ENCODE measurements at places on chromosomes 2 and 18. TPM values are rescaled to one million over a fixed set of nuclear protein-coding genes. Genes with fewer than 3 reads are reported as not detected.

Gene NEU2
- not detected for total RNA-seq

Gene CHST9
- total RNA-seq = not detected

Gene DSG3
- total RNA-seq = 0.16 TPM

Gene USP34
- total RNA-seq = 130 TPM

Gene EFHD1
- total RNA-seq = 0.45 TPM

Gene SLC9A4
- not detected for total RNA-seq

Gene IL36G
- total RNA-seq = not detected

Gene ITM2C
- 26.5 TPM for total RNA-seq

Gene NOL4
- not detected for total RNA-seq

Gene TMEFF2
- 4.7 TPM for total RNA-seq

DNA sequence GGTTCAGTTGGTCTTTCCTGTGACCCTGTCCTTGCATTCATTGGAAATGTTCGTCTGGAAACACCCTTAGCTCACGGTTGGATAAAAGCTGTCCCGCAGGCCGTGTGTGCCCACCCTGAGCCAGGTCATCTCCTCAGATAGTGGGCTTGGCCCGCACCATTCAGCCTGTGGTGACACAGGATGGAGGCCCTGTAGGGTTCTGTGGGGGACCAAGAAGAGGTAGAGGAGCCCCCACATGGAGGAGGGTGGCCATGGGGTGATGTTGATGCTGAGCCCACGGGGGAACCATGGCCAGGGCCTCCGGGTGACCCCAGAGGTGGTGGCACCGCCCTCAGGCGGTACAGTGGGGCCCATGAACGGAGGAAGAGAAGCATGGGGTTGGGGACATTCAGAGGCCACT is 62.7 kb downstream of the ASAP2 start:
- DNase-seq = no peak

DNA sequence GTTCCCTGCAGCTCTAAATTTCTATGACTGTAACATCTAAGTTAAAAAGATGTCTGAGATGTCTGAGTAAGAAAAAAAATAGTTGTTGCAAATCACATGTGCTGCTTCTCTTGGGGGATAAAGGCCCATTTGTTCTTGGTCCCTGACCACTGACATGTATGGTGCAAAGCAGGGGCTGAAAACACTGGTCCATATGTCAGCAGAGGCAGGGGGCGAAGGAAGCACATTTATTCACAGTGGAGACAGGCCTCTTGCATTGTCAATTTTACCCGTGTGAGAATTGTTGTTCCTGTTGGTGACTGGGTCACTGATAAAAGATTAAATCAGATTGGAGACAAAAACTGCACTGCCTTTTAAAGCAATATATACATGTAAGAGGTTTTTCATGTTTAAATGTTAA is 38.8 kb downstream of the PRKCE start:
- no peak for DNase-seq

DNA sequence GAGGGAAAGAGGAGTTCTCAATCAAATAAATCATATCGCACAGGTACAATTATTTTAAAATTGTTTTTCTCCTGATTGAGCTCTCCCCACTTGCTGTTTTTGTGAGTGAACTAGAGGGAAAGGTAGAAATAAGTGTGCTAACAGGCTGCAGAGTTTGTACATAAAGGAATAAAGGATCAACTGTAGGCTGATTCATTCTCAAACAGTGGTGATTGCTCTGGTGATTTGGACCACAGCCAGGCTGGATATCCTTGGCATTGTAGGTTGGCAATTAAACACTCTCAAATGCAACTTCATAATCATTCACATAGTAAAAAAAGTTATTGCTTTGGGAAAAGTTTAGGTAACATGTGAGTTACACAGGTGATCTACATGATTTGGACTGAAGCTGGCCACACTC is 29.8 kb downstream of the LRP1B start:
- no peak for DNase-seq

DNA sequence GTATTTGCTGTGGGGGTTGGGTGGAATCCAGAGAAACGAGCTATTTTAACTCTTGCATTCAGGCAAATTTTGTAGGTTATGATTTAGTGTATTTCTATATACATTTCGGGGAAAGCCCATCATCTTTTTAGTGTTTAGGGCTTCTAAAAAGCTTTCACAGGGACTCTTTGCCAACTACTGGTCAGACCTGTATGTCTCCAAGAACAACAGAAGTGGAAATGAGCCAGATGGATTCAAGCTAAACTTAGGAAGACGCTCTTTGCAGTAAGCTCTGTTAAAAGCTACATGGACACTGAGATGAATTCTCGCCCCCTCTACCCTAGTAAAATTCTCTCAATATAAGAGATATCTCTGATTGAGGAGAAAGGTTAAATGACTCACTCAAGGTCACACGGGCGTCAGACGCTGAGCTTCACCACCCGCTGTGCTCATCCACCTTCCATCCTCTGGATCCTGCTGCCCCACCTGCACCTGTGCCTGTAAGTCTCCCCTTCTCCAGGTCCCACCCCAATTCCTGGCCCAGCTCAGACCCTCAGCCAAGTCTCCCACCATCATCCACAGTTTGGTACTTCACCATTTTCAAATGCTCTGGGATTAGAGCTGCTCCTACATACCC is 85.6 kb downstream of the MARCHF4 start:
- DNase-seq = peak; percentile 56

- peak; percentile 48 for DNase-seq
These were observed 19.6 kb upstream of the DNAH7 start for GRCh38 chr2:196088203-196088602.

DNA sequence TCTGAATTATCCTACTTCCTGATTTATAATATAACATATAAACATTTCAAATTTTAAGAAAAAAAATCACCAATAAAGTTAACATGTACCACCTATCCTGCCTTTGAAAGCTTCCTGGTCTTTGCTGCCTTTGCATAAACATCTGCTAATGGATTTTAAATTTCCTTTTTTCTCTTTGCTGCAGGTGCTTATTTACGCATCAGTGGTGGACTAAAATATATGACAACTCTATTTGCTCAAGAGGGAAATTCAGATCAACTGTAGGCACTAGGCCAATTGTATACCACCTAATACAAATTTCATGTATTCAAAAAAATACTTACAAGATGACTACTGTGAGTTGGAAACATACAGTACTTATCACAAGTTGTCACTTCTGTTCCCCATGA is 57.2 kb downstream of the RAD51AP2 start:
- no peak for DNase-seq

GRCh38 chr2:69827796-69828540 is 1.5 kb upstream of the GMCL1 start:
- peak; percentile 52 for DNase-seq

GRCh38 chr18:36025025-36025424 is 42.3 kb downstream of the RPRD1A start:
- peak; percentile 67 for DNase-seq

GRCh38 chr2:241822264-241822623 is 13.3 kb downstream of the NEU4 start:
- DNase-seq = no peak

GRCh38 chr2:231321556-231322334 is 73.8 kb upstream of the B3GNT7 start:
- DNase-seq = no peak

- no peak for DNase-seq
These were observed 694.7 kb downstream of the ARHGAP15 start for GRCh38 chr2:143823876-143824275.

DNA sequence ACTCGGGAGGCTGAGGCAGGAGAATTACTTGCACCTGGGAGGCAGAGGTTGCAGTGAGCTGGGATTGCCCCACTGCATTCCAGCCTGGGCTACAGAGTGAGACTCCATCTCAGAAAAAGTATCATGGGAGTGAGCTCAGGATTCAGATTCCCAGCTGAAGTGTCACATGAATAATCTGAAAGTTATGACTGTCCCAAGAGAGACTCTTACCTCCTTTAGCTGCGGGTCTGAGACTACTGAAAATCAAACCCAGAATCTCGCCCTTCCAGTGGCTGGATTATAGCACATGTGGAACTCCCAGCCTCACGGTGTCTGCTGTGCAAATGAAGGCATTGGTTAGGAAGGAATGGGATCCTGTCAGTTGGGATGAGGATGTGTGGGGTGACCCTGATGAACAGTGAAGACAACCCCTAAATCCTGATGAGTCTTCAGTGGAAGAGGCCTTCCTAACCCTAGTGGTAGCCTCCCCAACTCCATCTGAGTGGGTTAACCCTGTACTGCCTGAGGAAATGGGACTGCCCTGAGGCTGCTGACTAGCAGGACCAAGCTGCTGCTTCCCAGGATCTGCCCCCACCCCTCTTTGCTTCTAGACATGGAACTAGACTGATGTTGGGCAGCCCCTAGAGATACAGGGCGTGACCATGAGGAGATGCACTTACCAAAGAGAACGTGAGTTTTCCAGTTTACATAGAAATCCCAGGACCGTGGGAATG is 16.5 kb downstream of the BOK start:
- DNase-seq = no peak

- DNase-seq = no peak
These were observed 1.5 kb downstream of the TET3 start for GRCh38 chr2:73986085-73986681.

DNA sequence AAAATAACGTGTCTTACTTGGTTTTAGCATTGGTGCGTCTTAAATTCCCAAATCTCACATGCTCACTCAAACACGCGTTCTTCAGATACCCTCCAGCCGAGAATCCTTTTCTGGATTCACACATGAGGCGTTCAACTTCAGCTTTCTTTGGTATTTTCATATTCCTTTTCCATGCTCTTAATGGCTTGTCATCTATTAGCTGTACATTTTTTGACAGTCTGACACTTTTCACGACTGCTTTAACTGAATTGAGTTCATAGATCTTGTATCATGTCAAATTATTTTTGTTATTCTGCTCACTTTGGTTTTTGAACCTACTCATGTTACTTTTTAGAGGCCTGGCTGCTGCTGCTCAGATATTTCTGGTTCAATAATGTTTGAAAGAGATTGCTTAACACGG is 59.0 kb downstream of the INPP5D start:
- DNase-seq = no peak

GRCh38 chr2:21559351-21559750 is 435.6 kb downstream of the TDRD15 start:
- no peak for DNase-seq

GRCh38 chr2:54206596-54206995 is 49.4 kb downstream of the TSPYL6 start:
- peak; percentile 77 for DNase-seq

DNA sequence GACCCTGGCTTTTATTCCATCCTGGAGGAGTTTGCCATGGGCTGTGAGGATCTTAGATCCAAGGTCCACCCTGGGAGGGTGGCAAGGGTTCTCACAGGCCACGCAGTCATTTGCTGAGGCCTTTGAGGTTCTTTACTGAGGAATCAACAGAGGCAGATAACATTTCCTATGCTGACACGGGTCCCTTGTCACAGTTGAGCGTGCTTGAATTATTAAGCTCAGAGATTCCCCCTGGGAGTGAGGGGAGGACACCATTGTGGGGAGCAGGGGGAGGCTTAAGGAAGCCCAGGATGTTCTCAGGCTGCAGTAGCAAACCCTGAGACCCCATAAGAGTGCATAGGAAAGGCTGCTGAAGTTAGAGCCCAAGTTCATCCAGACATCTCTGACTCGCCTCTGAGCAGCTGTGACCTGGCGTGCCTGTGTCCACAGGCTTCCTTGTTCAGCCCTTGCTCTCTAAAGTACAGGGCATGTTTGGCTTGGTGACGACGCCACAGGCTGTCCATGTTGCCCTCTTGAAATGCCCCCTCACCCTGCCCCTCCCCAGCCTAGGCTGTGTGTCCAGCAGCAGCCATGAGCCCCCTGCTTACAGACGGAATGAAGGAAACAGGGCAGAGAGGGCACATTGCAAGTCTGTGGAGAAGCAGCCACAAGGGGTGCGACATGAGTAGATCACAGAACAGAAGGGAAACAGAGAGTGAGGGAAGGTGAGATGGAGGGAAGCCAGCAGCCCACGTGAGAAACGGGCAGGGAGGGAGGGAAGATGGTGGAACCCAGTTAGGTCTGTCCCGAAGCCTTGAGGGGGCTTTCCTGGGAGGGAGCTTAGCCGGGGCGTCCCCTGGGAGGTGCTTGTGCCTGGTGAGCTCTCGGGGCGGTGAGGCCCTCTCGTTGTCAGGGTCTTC is 34.0 kb downstream of the NAPG start:
- DNase-seq = no peak

DNA sequence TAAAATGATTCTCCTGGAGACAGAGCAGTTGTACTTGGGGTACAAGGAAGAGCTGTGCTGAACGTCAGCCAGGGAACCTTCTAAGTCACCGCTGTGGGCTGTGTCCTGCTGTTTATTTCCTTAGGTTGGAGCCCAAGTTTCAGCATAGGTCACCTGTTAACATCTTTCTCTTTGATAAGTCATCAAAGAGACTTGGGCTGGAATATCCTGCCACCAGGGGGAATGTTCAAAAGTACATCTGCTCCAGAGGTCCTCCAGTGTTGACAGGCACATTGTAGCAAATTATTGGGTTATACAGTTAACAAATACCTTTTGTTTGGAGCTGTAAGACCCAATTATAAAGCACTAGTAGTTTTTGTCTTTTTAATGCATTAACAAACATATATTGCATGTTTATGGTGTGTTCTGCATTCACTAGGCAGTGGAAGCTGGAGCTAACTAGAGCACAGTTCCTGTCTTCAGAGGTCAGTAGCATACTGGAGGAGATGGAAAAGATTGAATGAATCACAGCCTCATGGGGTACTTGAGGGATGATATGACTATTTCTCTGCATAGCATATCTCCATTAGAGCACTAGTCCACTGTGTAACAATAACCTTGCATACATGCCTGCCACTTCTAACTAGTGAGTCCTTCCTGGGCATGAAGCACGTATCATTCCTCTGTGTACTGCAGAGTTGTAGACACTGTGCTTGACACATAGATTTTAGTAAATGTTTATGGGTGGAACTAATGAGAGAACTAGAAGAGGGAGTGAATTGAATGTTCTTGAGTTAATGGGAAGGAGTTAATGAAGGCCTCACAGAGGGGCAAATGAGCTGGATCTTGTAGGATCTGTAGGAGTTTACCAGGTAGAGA is 182.1 kb downstream of the AGAP1 start:
- peak; percentile 28 for DNase-seq

DNA sequence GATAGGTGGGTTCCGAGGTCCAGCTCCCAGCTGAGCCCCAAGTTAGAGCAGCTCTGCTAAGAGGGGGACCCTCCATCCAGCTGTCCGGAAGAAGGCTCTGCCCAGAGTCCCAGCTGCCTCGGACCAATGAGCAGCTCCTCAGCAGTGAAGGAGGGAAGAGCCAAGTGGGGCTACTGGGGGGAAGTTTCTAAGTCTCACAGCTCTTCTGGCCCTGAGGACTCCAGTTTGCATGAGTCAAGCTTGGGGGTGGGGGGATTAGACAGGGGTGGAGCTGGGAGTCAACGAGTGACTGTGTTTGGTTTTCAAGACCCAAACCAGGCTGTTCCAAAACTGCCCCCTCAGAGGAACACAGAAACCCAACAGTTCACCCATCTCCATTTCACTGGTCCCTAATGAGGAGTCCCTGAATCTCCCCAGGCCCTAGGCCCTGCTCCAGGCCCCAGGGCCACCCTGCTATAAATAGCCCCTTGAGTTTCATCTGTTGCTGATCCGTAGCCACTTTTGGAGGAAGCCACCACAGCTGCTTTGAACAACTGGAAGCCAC is 100.9 kb downstream of the TNS1 start:
- peak; percentile 86 for DNase-seq

- peak; percentile 84 for DNase-seq
These were observed 4.9 kb downstream of the KCNE4 start for GRCh38 chr2:223056701-223057418.

GRCh38 chr2:126793885-126794613 is 104.6 kb upstream of the TEX51 start:
- no peak for DNase-seq
